ENCODE measurements at places on chromosomes 4 and X.

GRCh38 chr4:183348706-183349659 lies 26.8 kb upstream of the CLDN24 start:
- peak; percentile 38 for DNase-seq

- DNase-seq: no peak
Measured at GRCh38 chrX:123814343-123814742, 45.5 kb upstream of the XIAP start.

GRCh38 chr4:103499094-103499493 lies 220.7 kb downstream of the TACR3 start:
- no peak for DNase-seq

GRCh38 chr4:112003231-112003907 lies 141.9 kb upstream of the FAM241A start:
- no peak for DNase-seq

DNA sequence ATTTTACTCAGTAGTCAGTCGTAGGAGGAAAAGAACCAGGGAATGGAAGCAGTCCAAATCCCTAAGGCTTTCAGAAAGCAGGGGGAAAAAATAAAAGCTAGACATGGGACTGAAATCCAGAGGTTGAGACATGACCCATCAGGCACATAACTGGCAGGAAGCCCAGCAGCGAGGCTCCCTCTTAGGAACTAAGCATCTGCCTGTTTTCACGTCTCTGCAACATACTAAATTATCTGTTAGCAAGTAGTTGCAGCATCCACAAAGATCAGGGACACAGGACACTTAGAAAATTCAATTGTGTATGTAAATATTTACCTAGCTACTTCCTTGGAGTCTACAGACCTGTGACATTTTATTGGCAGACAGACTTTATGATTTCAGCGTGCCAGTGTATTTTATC lies 118.0 kb upstream of the EDNRA start:
- no peak for DNase-seq

DNA sequence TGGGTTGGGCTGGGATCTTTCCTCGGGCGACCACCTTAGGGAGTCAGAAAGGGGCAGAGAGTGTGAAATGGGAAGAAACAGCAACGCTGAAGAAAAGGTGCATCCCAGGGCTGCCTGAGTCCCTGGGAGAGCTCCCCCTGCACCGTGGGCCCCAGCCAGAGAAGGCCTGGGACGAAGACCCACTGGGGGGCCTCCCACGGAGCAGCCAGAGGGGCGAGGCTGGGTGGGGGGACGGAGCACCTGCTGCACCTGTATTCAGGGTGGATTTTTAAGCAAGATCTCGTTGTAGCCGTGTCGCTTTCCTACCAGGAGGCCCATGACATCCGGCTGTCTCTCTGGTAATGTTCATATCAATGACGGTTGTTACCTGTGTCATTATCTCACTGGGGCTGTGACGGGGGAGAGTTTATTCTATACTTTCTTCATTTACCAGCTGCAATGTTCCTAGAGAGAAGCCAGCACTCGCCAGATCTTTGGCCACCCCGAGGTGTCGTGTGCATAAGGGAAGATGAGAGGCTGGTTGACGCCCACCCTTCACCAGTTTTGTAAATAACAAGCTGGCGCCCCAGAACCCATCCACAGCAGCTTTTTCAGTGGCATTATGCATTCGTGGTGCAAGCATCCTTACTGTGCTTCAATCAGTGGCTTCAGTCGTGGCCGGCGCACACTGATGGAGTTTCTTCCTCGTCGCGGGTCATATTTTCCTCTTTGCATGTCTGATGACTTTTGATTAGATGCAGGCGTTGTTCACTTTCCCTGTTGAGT lies 5.6 kb upstream of the PCGF3 start:
- no peak for DNase-seq

DNA sequence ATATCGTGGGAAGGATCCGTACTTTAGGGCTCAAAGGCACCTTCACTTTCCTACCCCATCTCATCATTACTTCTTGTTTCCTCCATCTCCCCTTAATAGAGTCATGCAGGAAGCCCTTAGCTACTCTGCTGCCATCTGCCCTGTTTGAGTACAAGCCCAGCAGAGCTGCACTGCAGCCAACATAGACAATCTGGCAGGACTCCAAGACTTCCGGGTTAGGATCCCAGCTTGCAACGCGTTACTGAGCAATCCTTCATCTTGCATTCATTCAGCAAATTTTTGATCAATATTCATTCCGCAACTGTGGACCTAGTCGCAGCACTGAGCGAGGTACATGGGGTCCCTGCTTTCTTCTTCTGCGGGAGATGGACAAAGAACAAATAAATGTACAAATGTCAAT lies 344.9 kb downstream of the BCOR start:
- no peak for DNase-seq

DNA sequence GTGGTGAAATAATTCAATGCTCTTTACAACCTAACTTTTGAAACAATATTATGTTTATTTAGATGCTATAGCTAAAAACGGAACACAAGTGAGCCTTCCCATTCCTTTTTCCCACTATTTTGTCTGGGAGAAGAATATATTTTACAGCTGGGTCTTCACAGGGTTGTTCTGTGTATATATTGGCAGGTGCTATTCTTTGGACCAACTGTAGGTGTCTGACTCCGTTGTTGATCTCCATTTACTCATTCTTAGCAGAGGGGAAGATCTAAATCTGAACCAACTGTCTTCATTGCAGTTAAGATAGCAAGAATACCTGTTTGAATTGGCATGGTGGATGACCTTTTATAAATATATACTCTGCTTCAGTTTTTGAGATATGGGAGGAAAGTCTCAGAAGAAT lies 257.4 kb downstream of the CFAP299 start:
- no peak for DNase-seq

DNA sequence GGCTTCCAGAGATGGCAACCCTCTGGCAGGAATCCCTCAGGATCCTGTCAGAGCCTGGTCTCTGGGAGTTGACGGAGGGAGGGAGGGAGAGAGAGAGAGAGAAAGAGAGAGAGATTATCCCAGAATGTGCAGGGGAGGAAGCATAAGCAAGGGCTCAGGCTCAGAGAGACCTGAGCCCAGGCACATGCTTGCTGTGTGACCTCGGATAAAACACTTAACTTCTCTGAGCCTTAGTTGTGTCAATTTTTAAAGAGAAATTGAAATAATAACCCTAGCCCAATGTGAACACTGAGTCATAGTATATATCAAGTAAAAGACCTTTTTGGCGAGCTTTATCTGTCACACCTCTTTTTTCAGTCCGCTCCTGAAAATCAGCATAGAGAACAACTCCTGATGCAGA lies 473 bp upstream of the USP51 start:
- DNase-seq: no peak

DNA sequence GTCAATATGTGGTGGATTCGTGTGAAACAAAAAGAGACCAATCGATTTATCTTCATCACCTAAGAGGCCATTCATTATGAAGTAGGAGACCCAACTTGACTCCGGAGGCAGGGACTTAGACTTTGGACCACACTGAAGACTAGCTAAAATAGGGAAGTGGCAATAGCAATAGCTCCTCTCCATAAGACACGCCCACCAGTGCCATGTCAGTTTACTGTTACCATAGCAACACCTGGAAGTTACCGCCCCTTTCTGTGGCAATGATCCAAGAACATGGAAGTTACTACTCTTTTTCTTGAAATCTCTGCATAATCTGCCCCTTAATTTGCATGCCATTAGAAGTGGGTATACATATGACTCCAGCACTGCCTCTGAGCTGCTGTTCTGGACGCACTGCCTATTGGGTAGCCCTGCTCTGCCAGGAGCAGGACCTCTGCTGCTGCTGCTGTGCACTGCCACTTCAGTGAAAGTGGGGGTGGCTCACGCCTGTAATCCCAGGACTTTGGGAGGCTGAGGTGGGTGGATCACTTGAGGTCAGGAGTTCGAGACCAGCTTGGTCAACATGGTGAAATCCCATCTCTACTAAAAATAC lies 163.2 kb downstream of the PRKX start:
- DNase-seq: no peak
